ENCODE measurements at places on chromosomes 7 and 10. TPM values are rescaled to one million over a fixed set of nuclear protein-coding genes. Genes with fewer than 3 reads are reported as not detected.

Gene SORCS1
- total RNA-seq: 7.3 TPM

Gene FEZF1
- total RNA-seq: not detected

Gene GPER1
- 2.4 TPM for total RNA-seq

Gene HOXA13
- total RNA-seq: not detected

Gene PLEKHS1
- under 0.01 TPM for total RNA-seq

Gene PTPRN2
- total RNA-seq: not detected

Gene NEBL
- total RNA-seq: under 0.01 TPM

Gene MSS51
- total RNA-seq: 1.5 TPM

Gene AS3MT
- 9.6 TPM for total RNA-seq

Gene BAMBI
- 226 TPM for total RNA-seq

Gene CALY
- total RNA-seq: not detected

Gene ELOVL3
- not detected for total RNA-seq

Gene MKX
- not detected for total RNA-seq

Gene CUZD1
- 0.15 TPM for total RNA-seq

Gene ZNF736
- 12.3 TPM for total RNA-seq

Gene ZMYND11
- 46.7 TPM for total RNA-seq

Gene OR2A12
- total RNA-seq: not detected

Gene OPN1SW
- not detected for total RNA-seq

Gene WDR37
- 15.3 TPM for total RNA-seq

Gene SUPV3L1
- total RNA-seq: 40.7 TPM

Gene PSMA2
- 95.9 TPM for total RNA-seq

Gene ADCYAP1R1
- total RNA-seq: not detected

Gene TEX36
- not detected for total RNA-seq

Gene ATP5MK
- total RNA-seq: 294 TPM

Gene CACNA2D1
- total RNA-seq: 18.9 TPM

Gene NCF1
- not detected for total RNA-seq

Gene ARID5B
- total RNA-seq: 45.0 TPM

Gene EVX1
- not detected for total RNA-seq

Gene KLF14
- total RNA-seq: under 0.01 TPM

Gene CNPY1
- total RNA-seq: not detected

Gene LLCFC1
- not detected for total RNA-seq

Gene RAB19
- not detected for total RNA-seq

Gene ITGA8
- under 0.01 TPM for total RNA-seq

Gene GPR37
- total RNA-seq: 3.1 TPM

Gene FAM237B
- not detected for total RNA-seq

Gene SPDYE6
- total RNA-seq: not detected

Gene CD36
- total RNA-seq: 25.1 TPM

Gene GATA3
- total RNA-seq: not detected

Gene PON1
- under 0.01 TPM for total RNA-seq

Gene KCNH2
- not detected for total RNA-seq

Gene SLC13A1
- total RNA-seq: not detected

Gene CCDC172
- total RNA-seq: not detected

Gene ITPRID1
- total RNA-seq: not detected

Gene LRIT1
- total RNA-seq: not detected

Gene C10orf62
- total RNA-seq: 0.73 TPM

Gene CYP17A1
- not detected for total RNA-seq

Gene NRG3
- 0.67 TPM for total RNA-seq

Gene HMX2
- not detected for total RNA-seq

Gene AKR1B15
- not detected for total RNA-seq

Gene PON3
- total RNA-seq: 0.46 TPM

Gene FAM25C
- total RNA-seq: not detected

Gene DYDC2
- total RNA-seq: not detected

Gene SFTPA1
- total RNA-seq: not detected

Gene FAM171A1
- 4.3 TPM for total RNA-seq
